ENCODE measurements at places on chromosomes 2 and 18.

DNA sequence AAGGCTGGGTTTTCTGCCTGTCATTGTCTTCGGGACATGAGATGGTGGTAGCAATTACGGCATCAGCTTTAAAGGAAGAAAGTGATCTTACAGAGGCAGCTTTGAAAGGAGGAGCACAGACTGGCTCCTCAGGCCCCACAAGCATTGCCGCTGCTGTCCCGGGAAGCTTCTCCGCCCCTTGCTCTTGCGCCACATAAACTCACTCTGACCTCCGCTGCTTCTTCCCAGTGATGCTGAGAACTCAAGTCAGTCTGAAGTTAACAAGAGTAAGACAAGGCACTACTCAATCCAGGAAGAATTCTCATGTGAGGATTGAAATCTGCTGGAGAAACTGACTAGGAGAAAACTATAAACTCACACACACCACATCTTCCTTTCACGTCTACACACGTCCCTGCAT lies 112.4 kb upstream of the RIOK3 start:
- no peak for DNase-seq

DNA sequence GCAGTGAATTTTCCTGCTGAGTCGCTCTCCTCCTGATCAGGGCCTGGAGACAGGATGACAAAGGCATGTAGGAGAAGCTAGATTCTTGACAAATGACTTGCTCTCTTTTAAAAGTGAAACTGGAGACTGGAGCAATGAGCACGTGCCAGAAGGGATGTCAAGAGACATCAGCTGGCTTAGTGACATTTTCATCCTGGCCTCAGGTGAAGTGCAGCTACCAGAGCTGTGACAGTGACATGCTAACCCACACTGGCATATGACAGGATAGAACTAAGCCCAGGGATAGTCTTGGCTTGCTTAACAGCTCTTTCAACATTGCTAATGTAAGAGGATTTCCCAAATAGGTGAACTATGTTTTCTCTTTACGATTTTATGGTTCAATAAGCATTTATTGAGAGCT lies 757.5 kb upstream of the DDX18 start:
- no peak for DNase-seq

GRCh38 chr2:113842919-113843736 lies 46.8 kb upstream of the ACTR3 start:
- no peak for DNase-seq

- no peak for DNase-seq
These were observed 467.1 kb downstream of the MBD2 start for GRCh38 chr18:53757328-53757727.

DNA sequence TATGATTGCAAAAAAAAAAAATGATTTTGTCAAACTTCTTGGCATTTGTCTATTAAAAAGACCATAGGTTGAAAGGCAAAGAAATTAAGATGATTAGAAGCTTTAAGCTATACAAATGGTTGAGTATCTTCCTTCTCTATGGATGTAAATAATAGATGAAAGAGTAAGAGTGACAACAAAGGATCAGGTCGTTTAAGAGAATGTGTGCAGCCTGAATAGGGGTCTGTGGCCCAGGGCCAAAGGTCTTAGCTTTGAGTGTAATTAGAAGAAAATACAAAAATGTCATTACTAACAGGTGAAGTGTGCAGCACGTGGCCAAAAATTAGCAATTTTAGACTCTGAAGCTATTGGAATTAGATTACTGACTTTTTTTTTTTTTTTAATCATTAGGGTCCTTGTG lies 122.4 kb downstream of the GREB1L start:
- no peak for DNase-seq

- no peak for DNase-seq
These were observed 124.7 kb downstream of the ZFP36L2 start for GRCh38 chr2:43101751-43102150.

DNA sequence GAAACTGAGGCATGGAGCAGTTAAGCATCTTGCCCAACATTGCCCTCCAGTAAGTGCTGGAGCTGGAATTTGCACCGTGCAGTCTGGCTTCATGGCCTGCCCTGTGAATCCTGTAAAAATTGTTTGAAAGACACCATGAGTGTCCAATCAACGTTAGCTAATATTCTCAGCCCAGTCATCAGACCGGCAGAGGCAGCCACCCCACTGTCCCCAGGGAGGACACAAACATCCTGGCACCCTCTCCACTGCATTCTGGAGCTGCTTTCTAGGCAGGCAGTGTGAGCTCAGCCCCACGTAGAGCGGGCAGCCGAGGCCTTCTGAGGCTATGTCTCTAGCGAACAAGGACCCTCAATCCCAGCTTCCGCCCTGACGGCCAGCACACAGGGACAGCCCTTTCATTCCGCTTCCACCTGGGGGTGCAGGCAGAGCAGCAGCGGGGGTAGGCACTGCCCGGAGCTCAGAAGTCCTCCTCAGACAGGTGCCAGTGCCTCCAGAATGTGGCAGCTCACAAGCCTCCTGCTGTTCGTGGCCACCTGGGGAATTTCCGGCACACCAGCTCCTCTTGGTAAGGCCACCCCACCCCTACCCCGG lies 1.3 kb downstream of the PROC start:
- DNase-seq, result no peak
